D341Med (cell line): ENCODE measurements at places on chromosomes 11 and 22.

- no peak for DNase-seq
These were observed 75.8 kb downstream of the CD44 start for GRCh38 chr11:35214792-35215193.

GRCh38 chr11:37320921-37321320 is 722.9 kb upstream of the RAG2 start:
- no peak for DNase-seq

DNA sequence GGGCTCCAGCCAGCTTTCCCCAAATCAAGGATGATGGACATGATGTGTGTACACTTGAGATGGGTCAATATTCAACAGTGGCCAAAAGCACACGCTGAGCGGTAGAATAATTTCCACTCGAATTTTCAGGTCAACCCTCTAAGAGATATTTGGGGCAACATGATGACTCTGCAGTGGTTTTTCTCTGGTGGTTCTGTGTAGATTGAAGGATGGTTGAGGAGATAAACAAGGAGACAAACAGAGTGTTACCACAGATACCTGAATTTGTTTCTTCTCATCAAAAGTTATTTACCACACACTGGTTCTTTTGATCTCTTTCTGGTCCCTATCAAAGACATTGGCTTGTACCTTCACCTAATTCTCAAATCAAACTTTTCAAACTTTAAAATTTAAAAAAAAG is 242.0 kb downstream of the ETS1 start:
- no peak for DNase-seq

GRCh38 chr11:44859528-44859925 is 91.2 kb downstream of the TP53I11 start:
- no peak for DNase-seq

- no peak for DNase-seq
These were observed 47.0 kb upstream of the CLMP start for GRCh38 chr11:123241874-123242543.

GRCh38 chr22:29065468-29066190 is 4.0 kb upstream of the C22orf31 start:
- no peak for DNase-seq

DNA sequence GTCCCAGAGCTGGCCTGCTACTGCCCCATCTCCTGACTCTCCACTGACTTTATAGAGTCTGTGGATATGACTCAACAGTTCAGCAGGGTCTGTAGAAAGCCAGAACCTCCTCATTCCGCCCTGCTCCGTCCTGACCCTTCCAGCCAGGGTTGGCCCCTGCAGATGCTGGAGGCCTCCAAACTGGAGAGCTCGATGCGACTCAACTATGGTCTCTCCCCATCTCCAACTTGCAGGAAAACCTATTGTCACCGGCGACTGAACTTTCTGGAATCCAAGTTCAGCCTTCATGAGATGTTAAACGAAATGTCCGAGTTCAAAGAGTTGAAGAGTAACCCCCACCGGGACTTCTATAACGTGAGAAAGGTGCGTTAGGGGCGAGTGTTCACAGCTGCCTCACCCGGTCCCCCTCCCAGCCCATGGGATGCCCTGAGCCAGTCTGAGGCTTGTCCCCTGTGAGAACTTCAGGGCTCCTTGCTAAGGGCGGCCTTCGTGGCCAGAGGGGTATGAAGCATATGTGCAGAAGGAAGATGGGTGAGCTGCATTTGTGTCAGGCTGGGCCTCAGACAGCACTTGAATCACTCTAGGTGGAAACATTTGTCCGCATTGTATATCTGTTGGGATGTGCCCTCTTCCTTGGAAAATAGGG is 32.1 kb downstream of the AMPD3 start:
- DNase-seq, result no peak

DNA sequence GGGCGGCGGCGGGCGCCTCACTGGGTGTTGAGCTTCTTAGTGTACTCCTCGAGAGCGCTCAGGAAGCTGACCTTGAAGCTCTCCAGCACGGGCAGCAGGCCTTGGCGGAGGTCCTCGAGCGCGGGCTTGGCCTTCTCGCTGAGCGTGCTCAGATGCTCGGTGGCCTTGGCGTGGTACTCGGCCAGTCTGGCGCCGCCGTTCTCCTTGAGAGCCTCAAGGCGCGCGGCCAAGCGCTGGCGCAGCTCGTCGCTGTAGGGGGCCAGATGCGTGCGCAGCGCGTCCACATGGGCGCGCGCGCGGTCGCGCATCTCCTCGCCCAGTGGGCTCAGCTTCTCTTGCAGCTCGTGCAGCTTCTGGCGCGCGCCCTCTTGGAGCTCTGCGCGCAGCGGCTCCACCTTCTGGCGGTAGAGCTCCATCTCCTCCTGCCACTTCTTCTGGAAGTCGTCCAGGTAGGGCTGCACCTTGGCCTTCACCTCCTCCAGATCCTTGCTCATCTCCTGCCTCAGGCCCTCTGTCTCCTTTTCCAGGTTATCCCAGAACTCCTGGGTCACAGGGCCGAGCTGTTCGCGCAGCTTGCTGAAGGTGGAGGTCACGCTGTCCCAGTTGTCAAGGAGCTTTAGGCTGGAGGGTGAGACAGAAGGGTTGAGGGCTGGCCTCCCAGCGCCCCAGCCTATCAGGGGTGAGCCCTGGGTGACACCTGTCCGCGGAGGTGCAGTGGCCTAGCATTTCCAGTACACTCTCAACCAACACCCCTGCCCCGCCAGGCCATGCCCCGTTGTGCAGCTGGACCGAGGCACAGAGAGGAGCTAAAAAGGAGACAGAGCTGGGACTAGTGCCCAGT is 1.4 kb downstream of the APOA1 start:
- peak; percentile 93 for DNase-seq

DNA sequence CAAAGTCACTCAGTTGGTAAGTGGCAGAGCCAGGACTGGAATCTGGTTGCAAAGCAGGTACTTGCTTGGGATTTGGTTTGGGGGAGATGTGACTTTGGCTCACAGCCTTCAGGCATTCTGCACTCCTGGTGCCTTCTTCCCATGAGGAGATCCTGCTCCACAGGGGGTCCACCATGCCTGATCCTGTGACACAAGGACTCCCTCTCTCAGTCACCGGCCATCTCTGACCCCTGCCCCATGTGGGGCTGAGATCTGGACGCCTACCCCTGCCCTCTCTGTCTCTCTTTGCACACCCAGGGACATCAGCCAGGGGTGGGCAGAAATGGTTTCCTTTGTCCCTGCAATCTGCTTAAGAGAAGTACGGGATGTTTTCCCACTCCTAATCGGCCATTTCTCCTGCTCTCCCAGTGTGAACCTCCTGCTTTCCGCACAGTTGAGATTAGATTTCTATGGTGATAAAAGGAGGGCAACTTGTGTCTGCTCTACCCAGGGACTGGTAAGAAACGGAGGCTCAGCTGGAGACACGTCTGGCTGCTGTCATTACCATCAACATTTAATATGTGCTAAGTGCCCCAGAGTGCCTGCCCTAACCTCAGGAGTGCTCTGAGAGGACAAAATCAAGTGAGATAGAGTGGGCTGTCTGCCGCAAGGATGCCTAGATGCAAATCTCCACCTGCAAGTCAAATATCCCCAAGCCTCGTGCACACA is 11.1 kb upstream of the FXYD6 start:
- DNase-seq, result no peak

DNA sequence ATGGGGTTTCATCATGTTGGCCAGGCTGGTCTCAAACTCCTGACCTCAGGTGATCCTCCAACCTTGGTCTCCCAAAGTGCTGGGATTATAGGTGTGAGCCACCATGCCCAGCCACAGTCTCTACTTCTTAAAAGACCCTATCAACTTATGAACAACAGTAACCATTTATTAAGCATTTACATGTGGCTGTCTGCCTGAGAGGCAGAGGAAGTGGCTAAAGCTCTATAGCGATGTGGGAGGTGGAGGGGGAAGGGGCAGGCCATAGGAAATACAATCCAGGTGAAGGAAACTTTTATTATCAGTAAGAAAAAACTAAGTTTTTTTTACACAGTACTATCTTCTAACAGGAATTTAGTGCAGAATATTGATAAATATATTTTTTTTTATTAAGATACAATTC is 87.8 kb upstream of the PHOX2A start:
- DNase-seq, result no peak

DNA sequence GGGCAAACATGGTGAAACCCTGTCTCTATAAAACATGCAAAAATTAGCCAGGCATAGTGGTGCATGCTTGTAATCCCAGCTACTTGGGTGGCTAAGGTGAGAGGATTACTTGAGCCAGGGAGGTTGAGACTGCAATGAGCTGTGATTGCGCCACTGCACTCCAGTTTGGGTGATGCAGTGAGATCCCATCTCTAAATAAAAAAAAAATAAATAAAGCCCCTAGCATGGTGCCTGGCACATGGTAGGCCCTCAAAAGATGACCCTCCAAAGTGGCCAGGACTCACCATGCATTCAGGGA is 74.6 kb downstream of the PTPRJ start:
- DNase-seq, result no peak

DNA sequence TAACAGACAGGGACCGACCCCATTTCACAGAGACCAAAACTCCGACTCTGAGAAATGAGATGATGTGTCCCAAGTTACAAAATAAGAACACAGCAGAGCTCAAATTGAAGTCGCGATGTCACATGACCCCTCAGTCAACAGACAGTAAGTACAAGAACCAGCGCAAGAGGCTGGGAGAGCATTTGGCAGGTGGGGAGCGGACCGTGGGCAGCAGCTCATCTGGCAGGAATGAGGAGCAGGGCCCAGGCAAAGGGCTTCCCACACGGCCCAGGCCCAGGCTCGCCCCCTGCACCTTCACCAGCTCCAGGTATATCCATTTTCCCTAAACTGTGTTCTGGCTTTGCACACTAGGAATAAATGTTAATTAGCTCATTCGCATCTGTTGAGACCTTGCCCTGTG is 34.3 kb downstream of the SCUBE1 start:
- DNase-seq, result no peak

GRCh38 chr22:32309585-32310251 is 47.9 kb upstream of the RFPL3 start:
- no peak for DNase-seq

- DNase-seq, result peak; percentile 50
These were observed 55.3 kb upstream of the ALKBH3 start for GRCh38 chr11:43825217-43825816.

- DNase-seq, result no peak
These were observed 709 bp downstream of the SSRP1 start for GRCh38 chr11:57335023-57335342.

DNA sequence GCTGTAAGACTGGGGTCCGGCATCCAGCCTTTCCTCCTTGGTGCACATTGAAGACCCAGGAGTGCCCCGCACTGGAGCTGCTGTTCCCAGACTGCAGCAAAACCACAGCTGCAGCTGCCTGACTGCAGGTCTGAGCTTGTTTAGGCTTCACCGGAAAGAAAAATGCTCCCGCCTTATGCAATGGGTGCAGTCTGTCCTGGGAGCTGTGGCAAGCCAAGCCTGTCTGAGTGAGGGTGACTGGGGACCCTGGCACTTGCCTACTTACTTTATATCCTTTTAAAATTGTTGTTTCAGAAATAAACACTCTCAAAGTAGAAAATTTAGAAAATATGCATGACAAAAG is 23.3 kb upstream of the CD44 start:
- peak; percentile 29 for DNase-seq

DNA sequence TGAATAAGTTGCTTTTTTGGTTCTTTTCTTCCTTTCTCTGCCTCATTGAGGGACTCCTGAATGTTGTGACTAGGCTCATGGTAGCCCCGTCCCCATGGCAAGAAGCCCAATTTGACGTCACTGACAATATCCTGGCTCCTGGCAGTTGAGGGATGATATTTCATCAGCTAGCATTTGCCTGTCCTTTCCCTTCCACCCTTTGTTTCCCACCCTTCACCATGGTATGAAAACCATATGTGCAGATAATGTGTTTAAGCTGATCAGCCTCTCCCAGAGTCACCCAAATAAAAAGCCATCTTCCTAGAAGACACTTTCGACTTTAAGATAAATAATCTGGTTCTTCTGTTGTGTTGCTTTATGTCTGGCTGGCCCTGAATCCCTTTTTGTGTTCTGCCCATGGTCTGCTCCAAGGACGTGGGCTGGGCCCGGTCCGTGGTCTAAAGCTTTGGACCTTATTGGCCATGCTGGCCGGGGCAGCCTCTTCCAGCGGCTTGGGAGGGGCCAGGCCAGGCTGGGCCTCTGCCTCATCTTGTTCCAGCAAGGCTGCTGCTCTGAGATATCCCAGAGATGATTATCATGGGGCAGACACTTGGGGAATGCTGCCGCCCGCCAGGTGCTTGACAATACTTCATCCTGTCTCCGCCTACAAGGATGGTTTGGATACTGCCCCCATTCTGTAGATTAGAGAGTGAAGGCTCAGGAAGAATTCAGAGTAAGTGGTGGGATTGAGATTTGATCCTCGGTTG is 5.1 kb downstream of the TSPAN18 start:
- no peak for DNase-seq

DNA sequence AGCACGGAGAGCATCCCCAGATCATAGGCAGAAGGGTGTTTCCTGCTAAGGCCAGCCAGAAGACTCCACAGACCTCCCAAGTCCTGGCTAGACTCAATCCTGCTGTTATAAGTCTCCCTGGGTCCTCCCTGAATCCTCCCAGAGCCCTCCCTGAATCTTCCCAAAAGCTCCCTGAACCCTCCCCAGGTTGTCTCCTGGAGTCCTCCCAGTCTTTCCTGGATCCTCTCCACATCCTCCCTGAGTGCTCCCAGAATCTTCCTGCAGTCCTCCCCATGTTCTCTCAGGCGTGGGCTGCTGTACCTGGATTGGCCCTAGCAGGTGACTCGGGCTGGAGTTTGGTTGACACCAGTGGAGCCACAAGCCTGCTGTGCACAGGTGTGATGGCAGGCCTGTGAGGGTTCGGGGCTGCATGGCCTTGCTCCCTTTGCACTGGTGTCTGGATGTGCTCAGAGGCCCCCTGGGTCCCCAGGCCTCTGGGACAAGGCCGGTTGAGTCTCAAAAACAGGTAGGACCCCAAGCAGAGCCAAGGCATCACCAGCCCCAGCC is 11.6 kb downstream of the GP1BB start:
- DNase-seq, result no peak

GRCh38 chr11:17672469-17672868 is 46.9 kb upstream of the MYOD1 start:
- no peak for DNase-seq

DNA sequence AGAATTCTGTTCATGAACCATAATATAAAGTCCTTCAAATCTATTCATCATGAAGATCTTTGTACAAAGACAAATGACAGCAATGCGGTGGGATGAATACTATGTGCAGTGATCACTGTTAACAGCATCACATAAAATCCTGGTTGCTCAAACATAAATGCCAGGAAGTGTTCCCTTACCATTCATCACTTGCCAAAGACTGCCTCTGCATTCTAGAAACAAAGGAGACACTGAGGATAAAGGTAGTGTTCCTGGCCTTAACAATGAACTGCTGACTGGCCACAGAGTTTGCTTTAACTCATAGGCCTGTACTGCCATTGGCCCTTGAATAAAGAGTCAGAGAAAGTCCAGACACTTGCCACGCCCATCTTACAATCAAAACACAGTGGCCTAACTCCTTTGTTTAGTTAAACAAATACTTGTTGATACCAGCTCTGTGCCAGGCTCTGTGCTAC is 29.5 kb downstream of the C2CD3 start:
- DNase-seq, result no peak

- no peak for DNase-seq
These were observed 34.2 kb upstream of the MOB2 start for GRCh38 chr11:1520663-1521267.
